ENCODE measurements at places on chromosomes 2 and 18. TPM values are rescaled to one million over a fixed set of nuclear protein-coding genes. Genes with fewer than 3 reads are reported as not detected.

GRCh38 chr2:62234755-62235655 is 39.1 kb downstream of the B3GNT2 start:
- DNase-seq, result no peak

GRCh38 chr2:224986477-224986876 is 55.8 kb downstream of the DOCK10 start:
- DNase-seq, result no peak

DNA sequence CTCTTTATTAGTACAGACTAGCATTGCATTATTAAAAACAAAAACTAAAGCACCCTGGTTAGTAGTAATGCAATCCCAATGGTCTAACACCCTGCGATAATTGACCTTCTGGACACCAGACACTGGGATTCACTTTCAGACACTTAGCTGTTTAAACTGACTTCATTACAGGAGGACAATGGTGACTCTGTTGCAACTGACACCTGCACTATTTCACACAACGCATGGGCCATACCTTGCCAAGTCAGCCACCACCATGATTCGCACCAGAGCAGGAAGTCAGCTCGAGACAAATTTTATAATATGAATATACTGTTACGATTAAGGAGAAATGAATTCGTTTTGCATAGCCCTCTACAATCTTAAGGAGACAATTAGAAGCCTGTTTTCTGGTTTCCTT is 150.7 kb downstream of the MEIS1 start:
- DNase-seq, result no peak

SCN2A gene
- 0.05 TPM for total RNA-seq

GRCh38 chr2:164456619-164457018 is 164.7 kb downstream of the GRB14 start:
- no peak for DNase-seq

DNA sequence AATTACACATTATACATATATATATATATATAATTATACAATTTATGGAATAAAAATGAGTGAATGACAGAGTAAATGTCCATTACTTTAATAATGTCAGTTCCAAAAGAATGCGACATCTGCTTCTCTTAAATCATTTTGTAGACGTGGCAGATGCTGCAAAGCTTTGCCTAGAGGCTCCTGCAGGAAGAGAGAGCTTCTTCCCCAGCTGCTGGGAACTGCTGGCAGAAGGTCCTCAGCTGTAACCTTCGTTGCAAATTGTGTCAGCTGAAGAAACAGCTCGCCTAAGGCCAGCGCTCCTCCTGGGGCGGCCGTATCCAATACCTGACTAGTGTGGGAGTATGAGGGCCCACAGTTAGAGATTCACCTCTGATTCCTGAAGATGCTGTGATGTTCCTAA is 9.6 kb upstream of the THNSL2 start:
- no peak for DNase-seq

DNA sequence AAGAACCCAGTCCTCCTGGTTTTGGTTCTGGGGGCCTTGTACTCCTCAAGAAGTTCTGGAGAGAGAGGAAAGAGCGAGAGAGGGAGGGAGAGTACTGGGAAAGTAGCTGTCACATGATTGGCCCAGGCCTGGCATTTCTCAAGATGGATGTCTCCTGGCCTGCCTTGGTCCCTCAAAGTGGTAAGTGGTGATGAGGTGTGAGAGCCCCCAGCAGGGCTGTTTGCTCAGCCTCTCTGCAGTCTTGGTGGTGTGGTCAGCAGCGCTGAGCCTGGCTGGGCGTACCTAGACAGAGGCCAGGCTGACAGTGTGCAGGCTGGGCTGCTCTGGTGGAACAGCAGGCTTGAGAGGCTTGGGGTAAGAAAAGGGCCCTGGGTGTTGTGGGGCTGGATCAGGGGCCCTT is 2.5 kb downstream of the SPEG start:
- DNase-seq, result no peak

DNA sequence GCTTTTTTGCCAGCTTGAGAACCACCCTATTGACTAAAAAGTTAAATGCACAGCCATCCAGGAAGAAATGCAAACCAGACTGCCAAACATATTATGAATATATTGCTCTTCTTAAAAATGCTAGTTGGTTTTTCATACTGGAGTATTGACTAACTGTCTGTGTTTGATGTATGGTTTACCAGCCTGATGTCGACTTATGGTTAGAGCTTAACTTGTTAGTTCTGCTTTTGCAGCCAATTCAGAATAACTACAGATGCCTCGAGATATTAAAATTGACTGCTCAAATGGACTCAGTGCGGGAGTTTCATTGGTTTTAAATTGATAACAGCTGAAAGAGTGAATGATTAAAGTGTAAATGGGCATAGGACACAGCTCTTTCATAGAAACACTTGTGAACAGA is 369.8 kb downstream of the ARHGAP15 start:
- no peak for DNase-seq

ACADL gene
- not detected for total RNA-seq

- DNase-seq, result peak; percentile 24
Measured at GRCh38 chr2:18378020-18378653, 182.3 kb downstream of the RDH14 start.

- no peak for DNase-seq
Measured at GRCh38 chr2:65678779-65679391, 246.5 kb upstream of the SPRED2 start.

DNA sequence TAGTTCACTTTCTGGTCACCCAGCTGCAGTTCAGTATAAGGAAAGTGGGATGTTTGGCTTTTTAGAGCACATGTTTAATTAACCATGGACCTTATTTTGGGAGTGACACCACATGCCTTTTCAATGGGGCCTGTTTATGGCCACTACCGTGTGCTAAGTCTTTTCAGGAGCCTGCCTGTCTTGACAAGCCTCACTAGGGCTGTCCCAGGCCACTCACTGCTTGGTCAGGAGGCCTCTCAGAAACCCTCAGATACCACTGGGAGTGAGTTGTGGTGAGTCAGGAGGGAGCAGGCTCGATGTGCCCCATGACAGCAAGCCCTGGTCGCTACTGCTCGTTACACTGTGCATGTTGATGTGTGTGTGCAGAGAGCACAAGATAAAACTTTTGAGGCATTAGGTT is 123.0 kb downstream of the MAP4K4 start:
- no peak for DNase-seq
